ENCODE measurements at places on chromosomes 5 and 9.

DNA sequence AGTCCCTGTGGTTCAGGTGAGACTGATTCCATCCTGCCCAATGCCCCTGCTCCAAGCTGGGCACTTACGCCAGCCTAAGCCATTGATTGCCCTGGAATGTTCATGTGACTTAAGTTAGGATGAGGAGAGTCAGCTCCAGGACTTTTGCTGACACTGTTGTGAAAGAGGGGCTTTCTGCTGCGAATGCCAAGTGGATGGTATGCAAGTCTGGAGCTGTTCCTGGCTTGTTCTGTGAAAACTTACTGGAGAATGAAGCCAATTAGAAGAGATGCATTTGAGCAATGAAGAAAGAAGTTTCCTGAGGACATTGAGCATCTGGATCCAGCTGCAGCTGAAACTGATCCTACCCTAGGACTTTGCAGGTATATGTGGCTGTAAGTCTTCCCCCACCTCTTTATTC, 61.2 kb upstream of the ZFR start:
- DNase-seq: no peak

- DNase-seq: no peak
These were observed 248.0 kb downstream of the NR3C1 start for GRCh38 chr5:143155455-143155854.

DNA sequence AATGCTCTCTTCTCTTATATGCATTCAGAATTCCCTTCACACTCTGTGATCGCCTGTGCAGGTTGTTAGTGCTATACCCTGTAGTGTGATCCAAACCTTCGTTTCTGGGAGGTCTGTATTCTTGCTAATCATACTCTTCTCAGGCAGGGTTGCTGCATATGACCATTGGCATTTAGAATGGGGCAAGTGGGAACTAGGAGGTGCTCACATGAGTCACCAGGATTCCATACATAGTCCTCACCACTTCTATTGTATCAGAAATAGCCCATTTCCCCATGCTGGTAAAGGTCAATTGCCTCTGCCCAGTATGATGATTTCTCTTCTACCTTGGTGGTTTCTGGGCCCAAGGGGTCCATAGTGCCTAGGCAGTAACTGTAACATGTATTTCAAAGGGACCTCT, 443.5 kb upstream of the CDH6 start:
- DNase-seq: no peak

- DNase-seq: no peak
These were observed 473.0 kb downstream of the EBF1 start for GRCh38 chr5:158626718-158627117.

DNA sequence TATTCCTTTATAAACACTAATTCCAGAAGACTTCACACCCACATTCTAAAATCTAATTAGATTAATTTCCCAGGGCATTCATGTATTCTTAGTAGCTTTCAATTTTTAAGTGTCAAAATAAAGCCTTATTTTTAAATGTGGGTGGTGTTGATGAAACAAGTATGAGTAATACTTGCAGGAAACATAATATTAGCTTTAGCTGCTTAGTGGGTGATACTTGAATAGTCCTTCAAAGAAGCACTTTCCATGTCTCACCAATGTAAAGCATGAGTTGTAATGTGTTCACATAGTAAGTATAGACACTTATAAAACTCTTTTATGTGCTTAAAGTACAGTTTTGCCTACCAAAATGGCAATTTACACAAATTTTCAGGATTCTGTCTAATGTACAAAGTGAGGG, 6.9 kb downstream of the FNBP1 start:
- no peak for DNase-seq

DNA sequence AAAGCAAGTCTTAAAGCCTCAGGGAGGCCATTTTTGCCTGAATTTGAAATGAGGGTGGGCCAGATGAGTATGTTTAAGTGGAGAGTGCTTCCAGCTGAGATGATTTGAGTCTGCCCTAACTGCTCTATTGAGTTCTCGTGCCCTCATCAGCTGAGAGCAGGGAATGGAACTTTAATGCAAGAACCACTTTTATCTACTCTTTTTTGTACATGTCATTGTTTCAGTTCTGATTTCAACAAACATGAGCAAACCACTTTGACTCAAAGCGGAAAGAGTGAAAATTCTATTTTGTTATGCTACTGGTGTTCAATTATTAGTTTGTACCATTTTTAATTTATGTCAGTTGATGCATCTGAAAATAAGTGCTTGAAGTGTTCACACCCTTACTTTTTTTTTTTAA, 35.8 kb downstream of the DCAF10 start:
- no peak for DNase-seq

- DNase-seq: no peak
These were observed 5.4 kb downstream of the EGFL7 start for GRCh38 chr9:136667940-136668760.

GRCh38 chr5:77984587-77984986, 208.4 kb upstream of the TBCA start:
- no peak for DNase-seq

DNA sequence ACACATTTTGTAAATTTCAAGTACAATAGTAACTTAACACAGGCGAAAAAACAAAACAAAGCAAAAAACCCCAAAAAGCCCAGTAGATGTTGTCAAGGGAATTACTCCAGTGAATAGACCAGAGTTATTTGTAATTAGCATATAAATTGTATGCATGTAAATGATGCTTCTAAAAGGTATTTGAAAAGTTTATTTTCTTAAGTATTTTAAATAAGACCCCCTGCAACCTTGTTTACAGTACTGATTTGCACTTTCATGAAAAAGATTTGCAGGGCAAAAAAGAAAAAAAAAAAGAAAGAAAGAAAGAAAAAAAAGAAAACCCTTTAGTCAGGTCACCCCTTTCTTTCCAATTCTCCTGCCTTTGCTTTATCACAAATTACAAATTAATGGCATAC, 372.3 kb upstream of the IRX2 start:
- no peak for DNase-seq

DNA sequence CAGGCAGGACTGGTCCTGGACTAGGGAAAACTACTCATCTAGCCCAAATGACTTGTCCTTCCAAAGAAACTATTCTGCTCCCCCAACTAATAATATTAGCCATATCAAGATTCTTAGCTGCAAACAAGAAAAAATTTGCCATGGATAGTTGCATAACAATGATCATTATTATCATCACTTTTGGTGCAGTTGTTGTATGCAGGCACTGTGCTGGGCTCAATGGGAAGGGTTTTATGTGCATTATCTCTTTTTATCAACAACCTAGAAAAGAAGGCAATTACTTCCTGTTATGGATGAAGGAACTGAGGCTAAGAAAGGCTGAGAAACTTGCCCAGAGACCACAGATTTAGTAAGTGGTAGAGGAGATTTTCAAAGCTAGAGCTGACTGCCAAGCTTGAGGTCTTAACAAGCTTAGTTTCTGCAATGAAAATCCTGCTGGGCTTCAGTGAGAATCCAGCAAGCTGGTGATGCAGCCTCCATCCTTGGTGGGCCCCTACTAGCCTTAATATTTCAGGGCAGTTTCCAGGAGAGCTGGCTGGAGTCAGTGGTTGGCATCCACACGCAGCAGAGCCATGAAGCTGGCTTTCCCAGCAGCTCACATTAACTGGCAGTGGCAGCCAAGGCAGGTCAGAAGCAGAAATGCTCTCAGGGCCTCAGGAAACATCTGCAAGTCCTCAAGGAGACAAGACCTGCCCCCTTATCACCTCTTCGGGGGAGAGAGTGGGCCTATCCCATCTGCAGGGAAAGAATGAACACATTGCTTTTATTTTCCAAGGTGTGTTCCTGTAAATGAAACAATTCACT, 20.5 kb upstream of the MEGF9 start:
- no peak for DNase-seq

GRCh38 chr5:60887746-60888145, 43.7 kb upstream of the ELOVL7 start:
- no peak for DNase-seq

- DNase-seq: no peak
These were observed 533.2 kb upstream of the SEMA6A start for GRCh38 chr5:117107859-117108258.

DNA sequence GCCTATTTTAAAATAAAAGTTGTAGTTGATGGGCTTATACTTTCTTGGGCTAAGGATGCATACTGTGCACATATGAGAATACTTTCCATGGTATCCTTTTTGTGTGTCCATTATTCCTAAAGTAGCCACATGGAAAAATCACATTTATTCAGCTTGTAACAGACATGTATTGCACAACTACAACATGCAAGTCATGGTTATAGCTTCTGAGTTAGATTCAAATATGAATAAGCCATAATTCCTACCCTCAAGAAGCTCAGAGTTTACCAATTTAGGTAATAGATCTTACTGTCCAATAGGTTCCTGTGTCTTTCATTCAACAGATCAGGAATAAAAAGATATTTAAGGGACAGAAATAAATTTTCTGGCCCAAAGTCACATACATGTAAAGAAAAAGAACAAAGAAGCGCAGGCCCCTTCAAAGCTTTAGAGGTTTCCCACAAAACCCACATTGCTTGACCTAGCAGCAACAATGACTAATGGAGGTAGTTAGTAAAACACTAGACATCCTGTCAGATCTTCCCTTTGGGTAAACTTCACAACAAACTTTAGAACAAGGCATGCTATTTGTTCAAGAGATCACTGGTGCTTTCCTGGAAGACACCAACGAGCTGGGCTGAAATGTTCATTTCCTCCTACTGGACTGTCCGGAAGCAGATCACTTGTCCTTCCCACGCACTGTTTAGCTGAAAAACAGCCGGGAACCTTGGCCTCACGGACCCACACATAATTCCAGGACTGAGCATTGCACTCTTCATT, 78.4 kb upstream of the ITGA1 start:
- DNase-seq: no peak
